Fibroblast of skin of right biceps (primary cell): ENCODE measurements at places on chromosomes 2 and 18.

- DNase-seq = no peak
Measured at GRCh38 chr2:16321872-16322271, 343.8 kb downstream of the CYRIA start.

DNA sequence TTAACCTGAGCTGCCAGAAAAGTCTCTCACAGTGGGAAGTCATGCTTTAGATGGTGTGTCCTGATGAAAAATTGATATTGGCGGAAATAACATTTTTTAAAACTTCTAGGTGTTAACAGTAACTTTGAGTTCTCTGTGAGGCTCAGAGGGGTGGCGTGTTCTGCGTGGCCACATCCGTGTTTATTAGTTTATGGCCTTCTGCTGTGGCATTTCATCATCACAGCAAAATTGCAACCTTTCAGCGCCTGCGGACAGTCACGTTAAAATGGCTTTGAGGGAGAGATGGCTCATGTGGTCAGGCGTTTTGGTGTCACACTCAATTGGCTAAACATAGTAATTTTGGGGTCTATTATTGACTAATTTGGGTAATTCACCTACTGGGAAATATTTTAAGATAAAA, 42.4 kb downstream of the KLHL29 start:
- no peak for DNase-seq

DNA sequence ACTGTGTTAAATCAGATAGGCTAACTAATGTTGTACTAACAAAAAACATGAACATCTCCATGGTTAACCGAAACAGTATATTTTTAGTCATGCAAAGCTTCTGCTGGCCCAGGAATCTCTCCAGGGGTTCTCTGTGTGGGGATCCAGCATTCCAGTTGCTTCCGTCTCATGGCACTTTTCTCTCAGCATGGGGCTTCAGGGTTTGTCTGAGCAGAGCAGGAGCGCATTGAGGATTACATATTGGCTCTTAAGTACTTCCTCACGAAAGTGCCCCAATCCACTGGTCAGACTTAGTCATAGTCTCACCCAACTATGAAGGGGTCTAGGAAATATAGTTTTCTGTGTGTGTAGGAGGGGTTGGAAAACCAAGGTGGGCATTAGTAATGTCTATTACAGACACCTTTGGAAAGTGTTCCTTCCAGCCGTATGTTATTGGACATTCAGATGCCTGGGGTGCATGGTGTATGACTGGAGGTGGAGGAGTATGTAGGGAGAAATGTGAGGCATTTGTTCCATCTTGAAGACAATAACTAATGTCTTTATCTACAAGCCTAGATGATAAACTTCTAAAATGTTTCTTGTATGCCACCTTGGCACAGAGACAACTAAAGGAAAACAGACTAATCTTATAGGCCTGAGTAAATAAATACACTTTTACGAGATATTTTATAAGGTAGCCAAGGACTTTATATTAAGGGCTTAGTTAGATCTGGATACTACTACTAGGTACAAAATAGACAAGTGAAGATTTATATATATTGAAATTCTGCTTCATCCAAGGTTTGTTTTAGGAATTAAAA, 123.8 kb upstream of the ZEB2 start:
- peak; percentile 39 for DNase-seq

DNA sequence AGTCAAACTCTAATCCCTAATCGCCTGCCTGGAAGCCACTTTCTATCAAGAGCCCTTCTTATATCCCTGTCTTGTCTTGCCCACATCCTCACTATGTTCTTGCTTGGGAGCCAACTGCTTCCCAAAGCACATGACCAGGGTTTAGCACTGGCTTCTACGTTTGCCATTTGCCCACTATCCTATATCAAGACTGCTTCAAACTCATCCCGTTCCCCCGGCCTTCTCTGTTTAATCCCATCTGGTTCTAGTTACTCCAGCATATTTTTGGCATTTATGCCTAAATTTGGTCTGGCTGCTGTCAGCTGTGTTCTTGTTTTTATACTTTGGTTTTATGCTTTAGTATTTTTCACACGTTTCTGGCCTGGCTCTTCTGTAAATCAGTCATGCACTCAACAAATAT, 40.2 kb downstream of the POLR1A start:
- DNase-seq = peak; percentile 83

GRCh38 chr18:22705328-22705727, 227.8 kb upstream of the RBBP8 start:
- peak; percentile 81 for DNase-seq

GRCh38 chr2:158269143-158269542, 167.5 kb downstream of the UPP2 start:
- no peak for DNase-seq

- no peak for DNase-seq
Measured at GRCh38 chr18:50218432-50219197, 23.7 kb upstream of the MYO5B start.

DNA sequence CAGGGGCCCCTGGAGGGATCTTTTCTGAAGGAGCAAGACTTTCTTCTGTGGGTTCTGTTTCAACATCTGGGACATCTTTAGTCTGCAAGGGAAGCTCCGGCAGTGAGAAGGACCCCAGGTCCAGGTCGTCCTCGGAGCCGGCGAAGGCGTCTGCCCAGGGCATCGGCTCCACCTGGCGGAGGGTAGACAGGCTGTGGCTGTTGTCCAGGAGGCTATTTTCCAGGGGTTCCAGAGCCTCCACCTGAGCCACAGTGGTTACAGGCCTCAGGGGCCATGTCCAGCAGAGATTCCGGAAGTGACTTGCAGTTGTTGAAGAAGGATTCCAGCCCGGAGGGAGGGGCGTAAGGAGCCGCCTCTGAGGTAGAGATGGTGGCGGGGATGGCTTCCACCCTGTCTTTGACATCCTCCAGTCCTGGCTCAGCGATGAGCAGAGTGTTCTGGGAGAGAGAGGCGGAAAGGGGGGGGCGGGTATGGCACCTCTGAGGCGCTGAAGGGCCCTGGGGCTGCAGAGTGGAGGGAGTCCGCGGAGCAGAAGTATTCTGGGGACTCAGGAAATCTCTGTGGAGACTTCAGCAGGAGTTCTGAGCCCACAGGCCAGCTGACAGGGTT, 891.3 kb upstream of the LRRTM1 start:
- DNase-seq = no peak

GRCh38 chr2:46555011-46555410, 75.6 kb downstream of the TMEM247 start:
- DNase-seq = no peak

GRCh38 chr2:719734-720133, 42.5 kb upstream of the TMEM18 start:
- DNase-seq = no peak

GRCh38 chr2:209960676-209961630, 41.5 kb upstream of the RPE start:
- DNase-seq = peak; percentile 54
